Sigmoid colon (tissue), 7 donors: ENCODE measurements at places on chromosomes 1 and 21. TPM values are rescaled to one million over a fixed set of nuclear protein-coding genes. Genes with fewer than 3 reads are reported as not detected.

C4BPA gene
- 1.2 TPM for polyA plus RNA-seq

C1orf167 gene
- 1.6 TPM for polyA plus RNA-seq

GPR153 gene
- polyA plus RNA-seq = 22.9 TPM

CFHR2 gene
- not detected for polyA plus RNA-seq

SPOCD1 gene
- 0.70 TPM for polyA plus RNA-seq

CDCA8 gene
- 6.7 TPM for polyA plus RNA-seq

VWA5B1 gene
- polyA plus RNA-seq = not detected

ACOT11 gene
- polyA plus RNA-seq = 40.9 TPM

GABRD gene
- not detected for polyA plus RNA-seq

PKP1 gene
- 0.60 TPM for polyA plus RNA-seq

TFF3 gene
- polyA plus RNA-seq = 1,800 TPM

BROX gene
- polyA plus RNA-seq = 27.7 TPM

COL11A1 gene
- not detected for polyA plus RNA-seq

SYDE2 gene
- 1.2 TPM for polyA plus RNA-seq

NLRP3 gene
- polyA plus RNA-seq = 3.2 TPM

SMCP gene
- not detected for polyA plus RNA-seq

DIO1 gene
- not detected for polyA plus RNA-seq

GFI1 gene
- polyA plus RNA-seq = 3.6 TPM

HCRTR1 gene
- polyA plus RNA-seq = not detected

HAO2 gene
- not detected for polyA plus RNA-seq

TNFRSF14 gene
- polyA plus RNA-seq = 53.5 TPM

SELL gene
- 3.2 TPM for polyA plus RNA-seq

BRDT gene
- not detected for polyA plus RNA-seq

KMO gene
- polyA plus RNA-seq = 3.7 TPM

MIXL1 gene
- polyA plus RNA-seq = 0.13 TPM

LRRIQ3 gene
- 0.23 TPM for polyA plus RNA-seq

CHML gene
- polyA plus RNA-seq = 2.4 TPM

NPPB gene
- polyA plus RNA-seq = not detected

FCGR1A gene
- polyA plus RNA-seq = 12.0 TPM

GNG4 gene
- polyA plus RNA-seq = 5.2 TPM

MR1 gene
- polyA plus RNA-seq = 8.4 TPM

MORN1 gene
- polyA plus RNA-seq = 2.4 TPM

RNPC3 gene
- polyA plus RNA-seq = 7.2 TPM

TRABD2B gene
- 0.63 TPM for polyA plus RNA-seq

PCP4L1 gene
- 2.3 TPM for polyA plus RNA-seq

MASP2 gene
- polyA plus RNA-seq = 0.03 TPM

CCDC185 gene
- not detected for polyA plus RNA-seq

ANGPTL3 gene
- polyA plus RNA-seq = not detected

LAD1 gene
- 102 TPM for polyA plus RNA-seq

KRTAP10-10 gene
- not detected for polyA plus RNA-seq

CAPN9 gene
- 13.2 TPM for polyA plus RNA-seq

MANEAL gene
- 1.2 TPM for polyA plus RNA-seq

ALX3 gene
- 0.13 TPM for polyA plus RNA-seq

ERI3 gene
- polyA plus RNA-seq = 69.6 TPM

SMPDL3B gene
- 13.6 TPM for polyA plus RNA-seq
